ENCODE measurements at places on chromosomes 2 and 18.

DNA sequence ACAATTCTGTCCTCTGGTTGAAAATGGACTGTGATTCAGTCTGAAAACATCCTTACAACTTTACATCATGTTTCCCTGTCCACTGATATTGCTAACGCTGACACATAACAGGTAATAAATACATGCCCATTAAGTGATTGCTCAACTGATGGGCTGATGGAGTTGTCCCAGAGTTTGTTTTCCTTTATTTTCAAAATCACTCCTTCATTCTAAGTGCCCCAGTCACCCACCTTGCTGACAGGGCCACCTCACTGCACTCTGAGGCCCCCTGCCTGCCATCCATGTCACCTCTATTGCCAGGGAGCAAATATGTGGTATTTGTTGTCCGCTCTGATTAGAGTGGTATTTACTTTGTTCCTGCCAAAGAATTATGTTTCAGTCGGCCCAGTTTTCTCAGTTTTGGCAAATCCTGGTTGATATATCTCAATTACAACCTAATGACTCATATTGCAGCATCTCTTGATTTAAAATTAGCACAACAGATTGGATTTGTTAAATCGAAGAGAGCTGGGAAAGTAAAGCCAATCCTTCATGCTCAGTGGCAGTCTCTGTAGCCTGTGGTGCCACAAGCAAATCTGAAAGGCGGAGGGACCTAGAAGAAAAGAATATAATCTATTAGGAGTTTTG is 105.1 kb downstream of the RDH14 start:
- no peak for DNase-seq

- no peak for DNase-seq
Measured at GRCh38 chr2:160097326-160097725, 34.9 kb upstream of the PLA2R1 start.

GRCh38 chr18:35267809-35268208 is 22.2 kb downstream of the ZSCAN30 start:
- DNase-seq: no peak

DNA sequence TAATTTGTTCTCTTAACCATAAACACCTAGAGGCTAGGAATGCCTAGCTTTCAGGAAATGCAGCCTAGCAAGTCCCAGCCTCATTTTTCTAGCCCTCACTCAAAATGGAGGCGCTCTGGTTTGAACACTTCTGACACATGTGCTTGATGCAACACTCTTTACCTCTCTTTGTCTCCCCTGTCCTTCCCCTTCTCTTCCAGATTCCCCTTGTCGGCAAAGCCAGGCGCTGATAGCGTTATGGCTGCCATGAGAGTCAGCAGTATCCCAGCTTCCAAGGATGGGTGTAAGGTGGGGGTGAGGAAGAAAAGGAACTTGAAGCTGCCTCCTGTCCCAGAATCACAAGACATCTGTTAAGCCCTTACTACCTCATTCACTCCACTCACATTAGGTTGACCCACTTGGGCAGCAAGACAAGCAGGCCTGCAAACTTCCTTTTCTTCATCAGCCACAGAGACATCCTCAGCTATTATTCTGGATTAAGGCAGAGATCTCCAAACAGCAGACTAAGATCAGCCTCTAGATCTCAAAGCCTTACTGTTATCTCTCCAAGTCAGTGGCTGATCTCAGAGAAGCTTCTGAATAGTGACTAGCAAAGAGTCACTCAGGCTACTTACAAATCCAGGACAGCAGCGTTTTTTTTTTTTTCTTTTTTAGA is 1.9 kb upstream of the ST3GAL5 start:
- DNase-seq: no peak

DNA sequence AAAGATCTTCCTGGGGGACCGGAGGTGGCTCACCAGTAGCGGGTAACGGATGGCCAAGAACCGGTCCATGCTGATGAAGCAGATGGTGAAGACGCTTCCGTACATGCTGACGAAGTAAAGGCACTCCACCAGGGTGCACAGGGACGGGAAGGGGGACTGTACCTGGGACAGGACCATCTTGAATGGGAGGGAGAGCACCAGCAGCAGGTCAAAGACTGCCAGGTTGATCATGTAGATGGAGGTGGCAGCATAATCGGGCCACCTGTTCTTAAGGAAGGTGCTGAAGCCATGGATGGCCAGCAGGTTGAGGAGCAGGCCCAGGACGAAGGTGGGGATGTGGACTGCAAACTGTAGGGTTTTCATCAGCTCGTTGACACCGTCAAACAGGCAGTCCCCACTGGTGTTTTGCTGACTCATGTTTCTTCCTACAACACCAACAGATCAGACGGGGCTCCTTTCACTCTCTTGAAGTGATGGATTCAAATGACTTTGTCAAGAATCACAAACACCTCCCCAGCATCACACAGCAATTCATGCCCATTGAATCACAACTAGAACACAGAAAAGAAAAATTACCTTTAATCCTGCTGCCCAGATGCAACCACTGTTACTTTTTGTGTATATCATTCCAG is 14.4 kb downstream of the GPR55 start:
- no peak for DNase-seq

DNA sequence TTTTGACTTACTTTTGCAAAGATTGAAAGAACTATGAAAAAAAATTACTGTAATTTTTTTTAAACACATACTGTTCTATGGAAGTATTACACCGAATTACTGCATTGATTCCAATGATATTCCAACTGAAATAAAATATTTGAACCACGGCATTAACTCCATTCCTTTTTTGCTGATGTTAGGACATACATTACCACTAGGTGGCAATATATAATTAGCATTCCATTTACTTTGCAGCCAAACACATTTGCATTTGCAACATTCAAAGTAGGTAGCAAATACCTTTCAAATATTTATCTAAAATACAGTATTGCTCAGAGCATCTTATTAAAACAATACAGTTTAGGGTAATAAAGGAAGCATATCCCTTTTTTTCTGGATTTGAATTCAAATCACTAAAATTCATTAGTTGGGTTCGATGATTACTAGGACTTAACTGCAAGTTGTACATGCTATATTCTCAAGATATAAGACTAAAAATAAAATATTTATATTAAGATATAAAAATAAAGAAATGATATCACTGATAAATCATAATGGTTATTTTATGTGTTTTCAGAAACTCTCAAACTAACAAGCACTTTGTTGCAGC is 31.3 kb downstream of the LANCL1 start:
- DNase-seq: no peak

- DNase-seq: peak; percentile 53
Measured at GRCh38 chr2:237662671-237663093, 35.3 kb downstream of the LRRFIP1 start.

- no peak for DNase-seq
Measured at GRCh38 chr18:34219651-34220050, 5.1 kb downstream of the NOL4 start.

DNA sequence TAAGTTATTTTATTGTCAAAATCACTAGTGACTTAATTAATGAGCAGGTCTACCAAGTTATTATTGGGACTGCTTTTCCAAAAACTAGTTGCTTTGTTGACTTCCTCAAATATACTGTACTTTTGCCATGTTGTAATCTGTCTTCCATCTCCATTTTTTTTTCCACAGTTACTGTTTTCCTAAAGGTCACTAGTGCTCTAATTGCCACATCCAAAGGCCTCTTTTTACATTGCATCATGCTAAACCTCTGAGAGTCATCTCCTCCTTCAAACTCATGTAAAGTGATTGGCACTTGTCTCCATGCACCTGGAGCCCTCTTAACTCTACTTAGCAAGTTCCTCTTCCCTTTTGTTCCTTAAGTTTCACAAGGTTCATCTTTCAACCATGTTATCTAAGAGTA is 11.8 kb downstream of the PMAIP1 start:
- DNase-seq: no peak

DNA sequence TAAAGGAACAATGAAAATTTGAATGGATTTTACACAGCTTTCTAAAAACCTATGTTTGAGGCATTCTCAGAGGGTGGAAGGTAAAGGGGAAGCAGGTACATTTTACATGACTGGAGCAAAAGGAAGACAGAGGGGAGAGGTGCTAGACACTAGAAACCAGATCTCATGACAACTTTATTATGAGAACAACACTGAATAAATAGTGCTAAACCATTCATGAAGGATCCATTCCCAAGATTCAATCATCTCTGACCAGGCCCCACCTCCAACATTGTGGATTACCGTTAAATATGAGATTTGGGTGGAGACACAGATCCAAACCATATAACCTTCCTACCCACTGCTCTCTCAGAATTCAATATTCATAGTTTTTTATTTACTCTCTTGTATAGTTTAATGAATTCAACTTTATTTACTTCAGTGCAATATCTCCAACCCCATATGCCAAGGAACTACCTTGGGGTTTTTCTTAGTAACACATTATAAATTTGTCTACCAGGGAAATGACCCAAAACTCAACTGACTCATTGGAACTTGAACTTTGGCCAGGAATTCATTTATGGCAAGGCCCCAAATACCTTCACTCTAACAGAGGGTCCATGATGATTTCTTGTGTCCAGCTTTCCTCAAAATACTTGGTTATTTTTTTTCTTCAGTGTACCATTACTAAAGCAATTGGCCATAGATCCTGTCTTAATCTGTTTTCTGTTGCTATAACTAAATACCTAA is 317.8 kb downstream of the GULP1 start:
- no peak for DNase-seq

GRCh38 chr2:118492335-118492734 is 355.1 kb downstream of the EN1 start:
- no peak for DNase-seq

- peak; percentile 66 for DNase-seq
Measured at GRCh38 chr2:31318361-31319336, 84.7 kb downstream of the EHD3 start.

DNA sequence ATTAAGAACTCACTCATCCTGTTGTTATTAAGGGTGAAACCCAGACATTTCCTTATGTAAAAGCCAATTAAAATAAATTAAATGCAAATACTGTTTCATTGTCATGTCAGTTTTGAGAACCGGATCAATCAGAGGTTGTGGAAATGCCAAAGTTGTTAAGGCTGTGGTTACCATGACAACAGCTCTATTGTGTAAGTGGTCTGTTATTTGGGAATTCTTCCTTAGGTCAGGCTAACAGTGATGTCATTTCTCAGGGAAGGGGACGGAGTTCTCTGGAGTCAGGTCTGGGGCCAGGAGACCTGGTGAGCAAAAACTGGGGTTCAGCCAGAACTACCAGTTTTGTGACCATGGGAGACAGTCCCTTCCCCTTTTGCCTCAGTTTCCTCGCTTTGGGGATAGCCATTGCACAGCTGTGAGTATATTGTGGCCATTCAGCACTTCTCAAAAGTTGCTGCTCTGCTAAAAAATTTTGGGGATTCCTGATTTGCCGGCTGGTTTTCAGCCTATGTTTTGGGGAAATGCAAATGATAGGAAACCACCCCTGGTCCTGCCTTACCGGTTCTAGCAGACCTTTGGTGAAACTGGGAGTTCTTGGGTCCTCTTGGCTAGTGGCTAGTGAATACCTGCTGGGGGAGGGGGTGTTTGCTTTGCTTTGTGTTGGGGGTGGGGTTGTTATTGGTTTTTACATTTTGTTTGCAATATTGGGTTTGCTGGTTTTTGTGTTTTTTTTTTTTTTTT is 21.6 kb downstream of the HPCAL1 start:
- DNase-seq: no peak

- no peak for DNase-seq
Measured at GRCh38 chr2:27000995-27001394, 30.6 kb downstream of the MAPRE3 start.

GRCh38 chr2:25700221-25700660 is 26.9 kb upstream of the DTNB start:
- peak; percentile 45 for DNase-seq

- no peak for DNase-seq
Measured at GRCh38 chr2:134564549-134564948, 154.3 kb downstream of the TMEM163 start.

DNA sequence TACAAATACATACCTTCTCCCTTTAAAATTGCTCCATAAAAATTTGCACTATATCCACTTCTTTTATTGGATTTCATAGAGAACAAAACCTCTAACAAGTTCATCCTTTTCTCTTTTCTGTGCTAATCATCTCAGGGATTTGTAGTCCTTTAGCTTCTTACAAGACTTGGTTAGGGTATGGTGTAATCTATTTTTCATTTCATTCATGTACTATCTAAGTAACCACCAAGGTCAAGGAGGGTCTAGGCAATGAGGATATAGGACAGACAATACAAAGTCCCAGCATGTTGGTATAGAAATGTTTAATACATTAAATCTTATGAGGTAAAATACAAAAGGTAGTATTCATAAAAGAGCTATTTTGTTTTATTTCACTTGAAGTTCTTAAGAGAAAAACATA is 17.5 kb downstream of the C2orf69 start:
- no peak for DNase-seq

DNA sequence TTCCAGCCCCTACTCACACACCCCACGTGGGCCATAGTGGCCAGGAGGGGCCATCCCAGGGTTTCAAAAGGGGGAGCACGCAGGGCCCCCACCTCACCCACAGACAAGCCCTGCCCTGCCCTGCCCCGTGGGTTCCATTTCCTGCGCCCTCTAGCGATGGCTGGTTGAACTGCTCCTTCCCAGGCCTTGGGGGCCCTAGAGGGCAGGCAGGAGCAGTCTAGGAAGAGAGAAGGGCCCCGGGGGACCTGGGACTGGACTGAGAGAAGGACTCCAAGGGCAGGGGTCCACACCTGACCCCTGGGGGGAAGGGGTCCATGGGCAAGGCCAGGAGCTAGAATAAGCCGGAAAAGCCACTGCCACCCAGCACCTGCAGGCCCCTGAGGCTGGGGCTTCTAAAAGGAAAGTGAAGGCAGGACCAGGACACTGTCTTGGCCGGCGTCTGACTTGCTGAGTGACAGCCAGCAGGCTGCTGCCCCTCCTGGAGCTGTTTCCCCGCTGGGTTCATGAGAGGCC is 10.1 kb downstream of the CYP26B1 start:
- peak; percentile 82 for DNase-seq

DNA sequence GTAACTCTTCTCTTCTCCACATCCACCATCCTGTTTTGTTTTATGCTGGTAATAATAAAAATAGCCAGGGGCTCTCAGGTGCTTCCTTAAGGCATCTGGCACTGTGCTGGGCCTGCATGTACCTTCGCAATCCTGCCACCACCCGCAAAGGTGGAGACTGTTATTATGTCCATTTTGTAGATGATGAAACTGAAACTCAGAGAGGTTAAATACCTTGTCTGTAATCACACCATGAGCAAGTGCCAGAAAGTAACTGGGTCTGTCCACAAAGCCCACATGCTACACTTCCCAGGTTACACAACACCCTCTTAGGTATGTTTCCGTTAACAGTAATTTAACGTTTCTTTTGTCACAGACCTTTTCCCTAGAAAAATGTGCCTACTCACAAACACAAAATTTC is 27.0 kb downstream of the NRP2 start:
- DNase-seq: no peak

- DNase-seq: no peak
Measured at GRCh38 chr2:85445316-85446295, 27.1 kb downstream of the SH2D6 start.

GRCh38 chr2:160694221-160694620 is 200.6 kb upstream of the RBMS1 start:
- DNase-seq: no peak

DNA sequence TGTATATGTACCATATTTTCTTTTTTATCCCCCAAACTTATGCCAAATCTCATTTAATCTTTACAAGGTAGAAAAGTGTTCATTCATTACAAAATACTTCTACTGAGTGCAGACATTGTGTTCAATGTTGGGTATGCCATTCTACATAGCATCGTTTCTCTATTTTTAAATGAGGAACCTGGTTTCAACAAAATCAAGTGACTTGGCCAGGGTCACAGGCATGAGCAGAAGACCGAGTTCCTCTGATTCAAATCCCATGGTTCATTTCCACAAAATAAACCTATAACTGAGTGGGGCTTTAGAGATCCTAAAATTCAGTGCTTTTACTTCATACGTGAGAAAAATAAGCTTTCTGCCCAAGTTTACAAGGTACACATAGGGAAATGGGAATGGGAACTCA is 81.4 kb upstream of the RASGRP3 start:
- no peak for DNase-seq
